ENCODE measurements at places on chromosomes 13 and 19.
A peak's percentile ranks its signal among the peaks of the same experiment; 100 is the strongest.

DNA sequence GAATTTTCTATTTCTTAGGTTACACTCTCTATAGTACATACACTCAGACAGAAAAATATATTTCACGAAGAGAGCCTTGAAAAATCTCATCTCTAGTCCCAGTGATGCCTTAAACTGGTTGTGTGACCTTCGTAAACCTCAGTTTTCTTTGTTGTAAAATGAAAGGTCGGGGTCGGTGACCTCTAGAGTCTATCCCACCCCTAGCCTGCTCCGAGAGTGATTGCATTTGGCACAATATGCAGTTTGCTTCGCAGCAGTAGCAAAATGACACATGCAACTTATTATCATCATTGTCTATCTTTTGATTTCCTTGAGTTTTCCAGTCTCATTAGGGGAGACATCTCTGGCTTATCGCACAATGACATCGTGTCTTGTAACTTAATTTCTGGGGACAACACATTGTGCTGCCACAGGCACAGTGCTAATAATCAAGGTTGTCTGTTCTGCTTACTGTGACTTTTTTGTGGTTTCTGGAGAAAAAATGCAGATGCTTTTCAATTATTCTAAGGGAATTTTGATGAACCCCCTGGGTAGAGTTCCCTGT, 115.0 kb downstream of the GGACT start:
- no peaks in the 10 kb centered on the region for H3K27me3 ChIP-seq
- H3K27ac ChIP-seq = no peak overlapping the region
- no peaks in the 10 kb centered on the region for H3K4me1 ChIP-seq
- H3K36me3 ChIP-seq = no peaks in the 10 kb centered on the region
- DNase-seq = no peak
- no peak overlapping the region for H3K4me3 ChIP-seq

GRCh38 chr19:39211731-39212374, 7.8 kb upstream of the SYCN start:
- H3K4me1 ChIP-seq = no peaks in the 10 kb centered on the region
- no peak overlapping the region for H3K4me3 ChIP-seq
- no peaks in the 10 kb centered on the region for H3K36me3 ChIP-seq
- no peaks in the 10 kb centered on the region for H3K27me3 ChIP-seq

GRCh38 chr13:98796798-98797197, 44.3 kb upstream of the SLC15A1 start:
- no peaks in the 10 kb centered on the region for H3K27me3 ChIP-seq
- H3K36me3 ChIP-seq = no peaks in the 10 kb centered on the region
- no peak overlapping the region for H3K4me3 ChIP-seq
- no peaks in the 10 kb centered on the region for H3K4me1 ChIP-seq

DNA sequence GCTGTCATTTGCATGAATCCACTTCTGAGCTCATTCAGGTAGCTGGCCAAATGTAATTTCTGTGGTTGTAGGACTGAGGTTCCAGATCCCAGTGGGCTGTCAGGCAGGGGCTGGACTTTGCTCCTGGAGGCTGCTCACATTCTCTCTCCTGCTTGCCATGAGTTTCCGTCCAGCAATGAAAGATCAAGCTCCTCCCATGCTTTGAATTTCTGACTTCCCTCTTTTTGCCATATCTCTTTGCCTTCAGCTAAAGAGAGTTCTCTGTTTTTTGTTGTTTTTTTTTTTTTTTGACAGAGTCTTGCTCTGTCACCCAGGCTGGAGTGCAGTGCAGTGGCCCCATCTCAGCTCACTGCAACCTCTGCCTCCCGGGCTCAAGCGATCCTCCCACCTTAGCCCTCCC, 76.9 kb downstream of the ING1 start:
- no peaks in the 10 kb centered on the region for H3K27me3 ChIP-seq
- H3K4me1 ChIP-seq = no peaks in the 10 kb centered on the region
- no peak overlapping the region for H3K4me3 ChIP-seq
- no peak overlapping the region for H3K27ac ChIP-seq
- no peaks in the 10 kb centered on the region for H3K36me3 ChIP-seq

DNA sequence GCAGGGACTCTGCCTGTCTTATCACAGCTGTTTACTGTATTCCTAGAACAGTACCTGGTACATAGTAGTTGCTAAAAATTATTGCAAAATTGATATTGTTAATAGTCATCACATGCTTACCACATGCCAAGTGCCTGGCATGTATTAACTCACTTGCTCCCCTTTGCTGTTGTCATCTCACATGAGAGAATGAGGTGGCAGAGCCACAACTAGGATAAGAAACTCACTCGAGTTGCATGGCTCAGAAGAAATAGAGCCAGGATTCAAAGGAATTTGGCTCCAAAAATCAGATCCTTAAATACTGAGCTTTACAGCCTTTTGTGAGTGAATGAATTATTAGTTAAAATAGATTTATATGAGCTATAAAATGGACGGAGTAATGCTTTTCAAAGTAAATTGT, 42.6 kb downstream of the B3GLCT start:
- H3K4me3 ChIP-seq = no peak overlapping the region
- H3K36me3 ChIP-seq = no peaks in the 10 kb centered on the region
- no peak for DNase-seq
- no peaks in the 10 kb centered on the region for H3K27me3 ChIP-seq
- no peaks in the 10 kb centered on the region for H3K4me1 ChIP-seq

- peaks cover 16% of the 10 kb centered on the region for H3K27me3 ChIP-seq
- DNase-seq = no peak
- no peaks in the 10 kb centered on the region for H3K4me1 ChIP-seq
- H3K4me3 ChIP-seq = no peak overlapping the region
Measured at GRCh38 chr19:35436477-35437405, 11.3 kb upstream of the FFAR2 start.

GRCh38 chr13:93810264-93810663, 583.7 kb downstream of the GPC6 start:
- no peak overlapping the region for H3K4me3 ChIP-seq
- no peaks in the 10 kb centered on the region for H3K4me1 ChIP-seq
- H3K36me3 ChIP-seq = no peaks in the 10 kb centered on the region
- DNase-seq = no peak
- no peaks in the 10 kb centered on the region for H3K27me3 ChIP-seq

- H3K27me3 ChIP-seq = no peaks in the 10 kb centered on the region
- no peak for DNase-seq
- no peaks in the 10 kb centered on the region for H3K4me1 ChIP-seq
- no peak overlapping the region for H3K4me3 ChIP-seq
Measured at GRCh38 chr13:107348471-107348870, 780.5 kb upstream of the ARGLU1 start.

DNA sequence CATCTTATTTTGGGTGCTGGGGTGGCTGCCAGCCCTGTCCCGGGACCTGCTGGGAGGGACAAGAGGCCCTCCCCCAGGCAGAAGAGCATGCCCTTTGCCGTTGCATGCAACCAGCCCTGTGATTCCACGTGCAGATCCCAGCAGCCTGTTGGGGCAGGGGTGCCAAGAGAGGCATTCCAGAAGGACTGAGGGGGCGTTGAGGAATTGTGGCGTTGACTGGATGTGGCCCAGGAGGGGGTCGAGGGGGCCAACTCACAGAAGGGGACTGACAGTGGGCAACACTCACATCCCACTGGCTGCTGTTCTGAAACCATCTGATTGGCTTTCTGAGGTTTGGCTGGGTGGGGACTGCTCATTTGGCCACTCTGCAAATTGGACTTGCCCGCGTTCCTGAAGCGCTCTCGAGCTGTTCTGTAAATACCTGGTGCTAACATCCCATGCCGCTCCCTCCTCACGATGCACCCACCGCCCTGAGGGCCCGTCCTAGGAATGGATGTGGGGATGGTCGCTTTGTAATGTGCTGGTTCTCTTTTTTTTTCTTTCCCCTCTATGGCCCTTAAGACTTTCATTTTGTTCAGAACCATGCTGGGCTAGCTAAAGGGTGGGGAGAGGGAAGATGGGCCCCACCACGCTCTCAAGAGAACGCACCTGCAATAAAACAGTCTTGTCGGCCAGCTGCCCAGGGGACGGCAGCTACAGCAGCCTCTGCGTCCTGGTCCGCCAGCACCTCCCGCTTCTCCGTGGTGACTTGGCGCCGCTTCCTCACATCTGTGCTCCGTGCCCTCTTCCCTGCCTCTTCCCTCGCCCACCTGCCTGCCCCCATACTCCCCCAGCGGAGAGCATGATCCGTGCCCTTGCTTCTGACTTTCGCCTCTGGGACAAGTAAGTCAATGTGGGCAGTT, 8.6 kb downstream of the CALM3 start:
- DNase-seq = no peak
- no peak overlapping the region for H3K27ac ChIP-seq
- H3K36me3 ChIP-seq = peaks cover 5% of the 10 kb centered on the region
- no peak overlapping the region for H3K4me3 ChIP-seq

DNA sequence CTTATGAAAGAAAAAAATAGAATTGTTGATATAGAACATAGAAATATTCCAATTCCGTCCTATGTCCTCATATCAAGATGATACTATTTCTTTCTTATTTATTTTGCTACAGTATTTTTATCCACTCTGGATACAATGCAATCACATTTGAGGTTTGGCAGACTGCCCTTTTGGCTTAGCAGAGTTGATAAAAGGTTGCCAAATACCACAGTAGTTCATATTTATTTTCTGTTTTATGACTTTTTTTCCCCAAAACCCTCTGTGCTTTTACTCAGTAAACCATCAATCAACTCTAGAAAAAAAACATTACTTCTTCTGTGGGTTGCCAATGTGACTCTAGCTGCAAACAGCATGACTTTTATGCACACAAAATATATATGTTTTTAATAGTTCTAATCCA, 424.5 kb downstream of the PCDH9 start:
- H3K4me3 ChIP-seq = no peak overlapping the region
- no peaks in the 10 kb centered on the region for H3K36me3 ChIP-seq
- no peaks in the 10 kb centered on the region for H3K27me3 ChIP-seq
- H3K4me1 ChIP-seq = no peaks in the 10 kb centered on the region

DNA sequence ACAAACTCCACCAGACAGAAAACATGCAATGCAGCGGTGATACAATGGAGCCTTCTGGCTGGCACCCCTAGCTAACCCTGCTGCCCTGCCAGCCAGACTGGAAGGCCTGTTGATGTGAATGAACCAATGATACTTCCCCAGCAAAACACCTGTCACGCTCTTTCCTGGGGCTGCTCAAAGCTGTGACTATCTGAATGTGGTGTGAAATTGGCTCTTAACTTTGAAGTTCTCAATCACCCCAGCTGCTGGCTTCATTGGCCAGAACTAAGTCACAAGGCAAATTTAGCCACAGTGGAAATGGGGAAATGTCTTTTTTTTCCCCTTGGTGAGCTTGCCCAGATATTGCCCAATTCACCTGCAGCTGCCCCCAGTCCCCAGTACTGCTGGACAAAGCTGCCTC, 147.3 kb downstream of the SLC7A1 start:
- no peaks in the 10 kb centered on the region for H3K27me3 ChIP-seq
- H3K27ac ChIP-seq = no peak overlapping the region
- no peaks in the 10 kb centered on the region for H3K4me1 ChIP-seq
- H3K36me3 ChIP-seq = no peaks in the 10 kb centered on the region
- H3K4me3 ChIP-seq = no peak overlapping the region

GRCh38 chr19:1082165-1082927, 12.8 kb downstream of the POLR2E start:
- no peaks in the 10 kb centered on the region for H3K36me3 ChIP-seq
- peaks cover under 1% of the 10 kb centered on the region for H3K4me1 ChIP-seq
- no peak overlapping the region for H3K27ac ChIP-seq
- no peaks in the 10 kb centered on the region for H3K27me3 ChIP-seq
- no peak for DNase-seq
- no peak overlapping the region for H3K4me3 ChIP-seq

- H3K27ac ChIP-seq = no peak overlapping the region
- H3K36me3 ChIP-seq = peaks cover 9% of the 10 kb centered on the region
- no peak overlapping the region for H3K4me3 ChIP-seq
- no peak for DNase-seq
Measured at GRCh38 chr19:15251010-15251748, 18.9 kb upstream of the EPHX3 start.

GRCh38 chr19:50376166-50377050, at the start of gene NR1H2:
TSS of gene NR1H2 (plus strand) at chr19:50376457. CDS start at chr19:50377606, 1,149 bp downstream.
- H3K36me3 ChIP-seq = no peaks in the 10 kb centered on the region
- H3K4me3 ChIP-seq = peak within 1 kb of the TSS; percentile 83
- H3K27me3 ChIP-seq = no peaks in the 10 kb centered on the region
- no peak for DNase-seq
- H3K4me1 ChIP-seq = peaks cover 4% of the 10 kb centered on the region
- peak within 1 kb of the TSS; percentile 86 for H3K27ac ChIP-seq

GRCh38 chr19:56601375-56601774, 6.3 kb downstream of the ZNF71 start:
- no peak overlapping the region for H3K27ac ChIP-seq
- H3K27me3 ChIP-seq = no peaks in the 10 kb centered on the region
- DNase-seq = no peak
- H3K36me3 ChIP-seq = no peaks in the 10 kb centered on the region
- no peaks in the 10 kb centered on the region for H3K4me1 ChIP-seq
- no peak overlapping the region for H3K4me3 ChIP-seq

- no peaks in the 10 kb centered on the region for H3K27me3 ChIP-seq
- H3K4me3 ChIP-seq = no peak overlapping the region
- H3K27ac ChIP-seq = no peak overlapping the region
- no peak for DNase-seq
Measured at GRCh38 chr19:5954293-5954692, 23.6 kb downstream of the RANBP3 start.

DNA sequence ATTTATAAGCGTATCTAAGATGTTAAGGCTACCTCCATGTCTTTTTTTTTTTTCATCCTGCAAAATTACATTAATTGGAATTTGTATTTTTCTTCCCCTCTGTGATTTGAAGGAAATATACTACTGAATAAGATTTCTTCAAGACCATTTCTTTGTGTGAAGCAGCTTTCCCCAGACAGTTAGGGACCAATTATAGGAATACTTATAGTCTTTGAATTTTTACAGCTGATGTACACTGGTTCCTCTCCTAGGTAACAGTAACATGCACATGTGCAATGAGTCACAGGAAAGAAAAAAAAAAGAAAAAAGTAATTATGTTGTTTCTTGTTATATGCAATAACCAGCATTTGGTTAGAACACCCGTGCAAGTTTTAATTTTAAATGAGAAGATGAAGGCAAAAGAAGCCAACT, 82.0 kb downstream of the PCDH9 start:
- no peaks in the 10 kb centered on the region for H3K4me1 ChIP-seq
- no peak overlapping the region for H3K27ac ChIP-seq
- DNase-seq = no peak
- H3K27me3 ChIP-seq = no peaks in the 10 kb centered on the region
- H3K36me3 ChIP-seq = no peaks in the 10 kb centered on the region
- no peak overlapping the region for H3K4me3 ChIP-seq

GRCh38 chr13:112450904-112451240, 74.7 kb downstream of the SPACA7 start:
- no peaks in the 10 kb centered on the region for H3K27me3 ChIP-seq
- H3K4me1 ChIP-seq = no peaks in the 10 kb centered on the region
- no peak overlapping the region for H3K27ac ChIP-seq
- no peak for DNase-seq

- no peaks in the 10 kb centered on the region for H3K27me3 ChIP-seq
- no peak overlapping the region for H3K4me3 ChIP-seq
Measured at GRCh38 chr13:43864921-43865320, 14.6 kb downstream of the CCDC122 start.

- H3K27me3 ChIP-seq = no peaks in the 10 kb centered on the region
- H3K4me1 ChIP-seq = no peaks in the 10 kb centered on the region
- no peak overlapping the region for H3K27ac ChIP-seq
- H3K36me3 ChIP-seq = no peaks in the 10 kb centered on the region
- H3K4me3 ChIP-seq = no peak overlapping the region
Measured at GRCh38 chr19:13417054-13417453, 89.2 kb downstream of the CACNA1A start.

GRCh38 chr13:34277936-34278335, 460.0 kb downstream of the RFC3 start:
- no peak overlapping the region for H3K4me3 ChIP-seq
- H3K4me1 ChIP-seq = no peaks in the 10 kb centered on the region
- H3K27me3 ChIP-seq = no peaks in the 10 kb centered on the region
- DNase-seq = no peak
- no peaks in the 10 kb centered on the region for H3K36me3 ChIP-seq
- H3K27ac ChIP-seq = no peak overlapping the region
